ENCODE measurements at places on chromosomes 13 and 19.

- DNase-seq: no peak
Observed at GRCh38 chr13:48194379-48194754, 38.6 kb upstream of the ITM2B start.

DNA sequence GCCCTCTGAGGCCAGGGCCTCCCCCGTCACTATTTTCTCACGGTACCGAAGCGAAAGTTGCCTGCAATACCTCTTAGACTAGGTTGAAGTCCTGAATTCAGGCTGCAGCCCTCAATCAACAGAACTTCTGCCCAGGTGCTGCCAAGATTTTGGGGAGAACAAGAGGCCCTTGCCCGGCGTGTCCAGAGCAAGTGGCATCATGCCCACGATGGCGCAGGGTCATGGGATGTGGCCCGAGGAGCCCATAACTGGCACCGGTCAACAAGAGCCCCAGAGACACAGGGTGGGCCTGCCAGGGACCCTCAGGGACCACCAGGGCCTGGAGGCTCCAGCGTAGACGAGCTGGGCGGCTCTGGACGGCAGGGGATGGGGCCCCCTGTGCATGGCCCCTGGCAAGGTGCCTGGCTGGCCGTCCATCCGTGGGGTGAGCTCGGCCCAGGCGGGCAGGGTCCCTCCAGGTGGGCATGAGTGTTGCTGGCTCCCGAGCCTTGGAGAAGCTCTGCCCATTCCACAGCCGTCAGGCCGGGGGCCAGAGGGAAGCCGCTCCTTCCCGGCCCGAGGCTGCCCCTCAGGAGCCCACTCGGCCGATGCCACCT is 45.1 kb downstream of the GAS6 start:
- DNase-seq: no peak

DNA sequence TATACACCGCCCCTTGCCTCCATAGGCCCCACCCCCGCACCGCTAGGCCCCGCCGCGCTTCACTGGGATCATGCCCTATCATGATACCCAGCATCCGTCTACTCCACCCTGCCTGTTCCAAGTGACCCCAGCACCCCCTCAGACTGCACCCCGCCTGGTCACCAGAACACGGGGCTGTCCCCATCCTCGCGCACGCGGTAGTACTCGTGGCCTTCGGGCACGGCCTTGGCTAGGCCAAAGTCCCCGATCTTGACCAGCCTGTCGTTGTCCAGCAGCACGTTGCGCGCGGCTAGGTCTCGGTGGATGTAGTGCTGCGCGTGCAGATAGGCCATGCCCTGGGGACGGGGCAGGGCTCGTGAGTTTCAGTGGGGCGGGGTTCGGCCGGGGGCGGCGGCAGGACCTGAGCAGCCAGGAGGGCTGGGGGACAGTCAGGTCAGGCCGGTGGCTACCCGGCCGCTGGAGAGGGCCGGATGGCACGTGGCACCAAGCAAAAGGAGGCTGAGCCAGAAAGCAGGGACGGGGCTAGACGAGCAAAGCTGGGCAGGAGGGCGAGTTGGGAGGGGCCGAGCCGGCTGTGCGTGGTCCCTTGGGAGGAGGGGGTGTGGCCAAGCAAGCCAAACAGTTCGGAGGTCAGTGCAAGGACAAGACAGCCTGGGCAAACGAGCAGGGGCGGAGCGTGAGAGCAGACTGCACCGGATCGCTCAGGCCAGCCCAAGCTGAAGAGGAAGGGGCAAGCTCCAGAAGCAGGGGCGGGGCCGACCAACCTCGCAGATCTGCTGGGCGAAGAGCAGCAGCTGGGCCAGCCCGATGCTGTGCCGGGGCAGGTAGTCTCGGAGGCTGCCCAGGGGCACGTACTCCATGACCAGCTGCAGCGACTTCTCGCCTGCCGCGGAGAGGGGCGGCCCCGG is 13.6 kb upstream of the ICAM3 start:
- no peak for DNase-seq

DNA sequence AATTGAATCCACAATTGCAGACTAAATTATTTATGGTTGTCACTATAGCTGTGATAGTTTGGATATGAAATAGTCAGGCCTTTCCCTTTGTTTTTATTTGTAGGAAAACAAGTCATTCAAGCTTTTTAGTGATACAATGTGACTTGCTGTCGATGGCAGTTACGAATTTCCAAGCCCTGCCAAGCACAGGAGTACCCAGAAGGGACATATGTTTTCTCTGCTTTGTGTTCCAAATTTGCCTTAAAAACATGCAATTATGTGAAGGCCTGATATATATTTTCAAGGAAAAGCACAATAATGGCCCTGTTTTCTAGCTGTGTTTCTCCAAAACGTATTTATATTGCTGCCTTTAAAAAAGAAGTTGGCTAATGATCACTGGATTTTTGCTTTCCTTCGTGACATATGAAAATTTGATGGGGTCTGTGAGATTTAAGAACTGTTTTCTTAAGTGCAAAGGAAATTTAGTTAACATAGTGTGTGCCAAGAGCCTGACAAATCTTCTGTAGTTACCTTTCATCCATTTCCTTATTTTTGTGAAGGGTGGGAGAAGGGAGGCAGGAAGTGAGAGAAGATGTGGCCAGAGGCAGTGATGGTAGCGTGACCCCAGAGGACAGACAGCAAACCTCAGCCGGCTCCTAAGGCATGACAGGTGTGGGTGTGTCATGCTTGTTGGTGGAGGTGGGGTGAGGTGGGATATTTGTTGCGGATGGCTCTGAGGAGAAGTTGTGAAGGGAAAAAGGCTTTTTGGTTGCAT is 79.6 kb downstream of the TEX26 start:
- no peak for DNase-seq

DNA sequence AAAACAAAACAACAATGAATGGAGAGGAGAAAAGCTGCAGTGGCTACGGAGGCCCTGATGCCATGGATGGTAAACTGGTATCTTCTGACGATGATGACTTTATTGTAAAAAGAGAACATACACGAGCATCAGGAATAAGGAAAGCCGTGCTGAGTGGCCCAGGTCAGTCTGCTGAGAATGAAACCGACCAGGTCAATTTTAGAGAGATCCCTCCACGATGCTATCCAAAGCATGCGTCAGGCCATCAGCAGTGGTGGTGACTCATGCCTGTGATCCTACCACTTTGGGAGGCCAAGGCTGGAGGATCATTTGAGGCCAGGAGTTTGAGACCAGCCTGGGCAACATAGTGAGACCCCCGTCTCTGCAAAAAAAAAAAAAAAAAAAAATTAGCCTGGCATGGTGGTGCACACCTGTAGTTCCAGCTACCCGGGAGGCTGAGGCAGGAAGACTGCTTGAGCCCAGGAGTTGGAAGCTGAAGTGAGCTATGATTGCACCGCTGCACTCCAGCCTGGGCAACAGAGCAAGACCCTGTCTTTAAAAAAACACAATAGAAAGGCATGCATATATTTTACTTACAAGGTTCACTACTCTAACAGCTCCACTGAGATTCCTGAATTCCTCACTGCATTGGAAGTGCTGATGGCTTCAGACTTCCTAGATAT is 62.3 kb downstream of the GADD45B start:
- DNase-seq: no peak

- no peak for DNase-seq
Observed at GRCh38 chr13:99224021-99224420, 23.4 kb downstream of the UBAC2 start.

- no peak for DNase-seq
Observed at GRCh38 chr13:110913322-110914080, 1.4 kb downstream of the ANKRD10 start.

GRCh38 chr19:43470288-43470687 is 4.9 kb upstream of the LYPD3 start:
- no peak for DNase-seq

DNA sequence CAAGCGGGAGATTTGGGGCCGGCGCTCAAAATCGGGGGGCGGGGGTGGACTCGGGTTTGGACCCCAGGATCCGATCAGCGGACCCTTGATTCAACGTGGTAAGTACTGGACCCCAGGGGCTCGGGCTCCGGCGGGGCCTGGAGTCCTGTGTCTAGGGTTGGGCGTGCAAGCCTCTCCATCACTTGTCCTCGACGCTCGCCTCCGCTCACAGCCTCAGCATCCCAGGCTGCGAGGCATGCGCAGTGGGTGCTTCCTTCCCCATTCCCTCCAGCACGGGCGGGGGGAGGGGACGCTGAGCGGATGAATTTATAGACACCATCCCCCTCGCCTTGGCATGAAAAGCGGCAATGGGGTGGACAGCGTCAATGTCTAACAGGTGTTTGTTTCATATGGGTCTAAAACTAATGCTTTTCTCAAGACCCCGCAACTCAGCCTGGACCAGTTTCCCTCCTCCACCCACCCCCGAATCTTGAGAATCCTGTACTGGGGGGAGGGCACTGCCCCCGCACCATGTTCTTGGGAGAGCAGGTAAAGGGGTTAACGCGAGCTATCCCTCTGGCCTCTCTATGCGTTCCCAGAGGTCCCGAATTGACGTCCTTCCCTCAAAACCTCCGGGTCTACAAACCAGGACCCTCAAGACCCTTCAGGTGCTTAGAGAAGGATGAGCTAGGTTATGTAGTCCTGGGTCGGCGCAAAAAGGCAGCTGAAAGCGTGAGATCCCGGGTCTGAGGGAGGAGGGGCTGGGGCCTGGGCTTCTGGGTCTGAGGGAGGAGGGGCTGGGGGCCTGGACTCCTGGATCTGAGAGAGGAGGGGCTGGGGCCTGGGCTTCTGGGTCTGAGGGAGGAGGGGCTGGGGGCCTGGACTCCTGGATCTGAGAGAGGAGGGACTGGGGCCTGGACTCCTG is 579 bp downstream of the CPT1C start:
- DNase-seq: peak; percentile 63

DNA sequence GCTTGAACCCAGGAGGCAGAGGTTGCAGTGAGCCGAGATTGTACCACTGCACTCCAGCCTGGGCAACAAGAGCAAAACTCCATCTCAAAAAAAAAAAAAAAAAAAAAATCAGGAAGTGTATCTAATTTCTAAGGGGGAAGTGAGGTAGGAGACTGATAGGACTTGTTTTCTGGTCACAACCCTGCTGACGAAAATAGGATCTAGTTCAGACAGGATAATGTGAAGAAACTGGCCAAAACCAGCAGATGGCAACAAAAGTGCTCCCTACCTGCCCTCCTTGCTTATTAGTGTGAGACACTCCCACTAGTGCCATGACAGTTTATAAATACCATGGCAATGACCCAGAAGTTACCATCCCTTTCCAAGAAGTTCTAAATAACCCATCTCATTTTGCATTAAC is 36.0 kb upstream of the KPNA3 start:
- DNase-seq: no peak

DNA sequence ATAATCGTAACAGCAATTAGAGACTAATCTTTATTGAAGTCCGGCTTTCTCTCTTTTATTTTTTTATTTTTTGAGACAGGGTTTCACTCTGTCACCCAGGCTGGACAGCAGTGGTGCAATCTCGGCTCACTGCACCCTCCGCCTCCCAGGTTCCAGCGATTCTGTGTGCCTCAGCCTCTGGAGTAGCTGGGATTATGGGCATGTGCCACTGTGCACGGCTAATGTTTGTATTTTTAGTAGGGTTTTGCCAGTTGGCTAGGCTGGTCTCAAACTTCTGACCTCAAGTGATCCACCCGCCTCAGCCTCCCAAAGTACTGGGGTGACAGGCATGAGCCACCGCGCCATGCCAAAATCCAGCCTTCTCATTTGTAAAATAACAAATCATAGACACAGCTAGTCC is 3.7 kb downstream of the APOC2 start:
- no peak for DNase-seq

- no peak for DNase-seq
Observed at GRCh38 chr19:41995959-41996797, 2.1 kb upstream of the ATP1A3 start.

GRCh38 chr19:17469092-17469480 is 1.2 kb upstream of the SLC27A1 start:
- DNase-seq: no peak

DNA sequence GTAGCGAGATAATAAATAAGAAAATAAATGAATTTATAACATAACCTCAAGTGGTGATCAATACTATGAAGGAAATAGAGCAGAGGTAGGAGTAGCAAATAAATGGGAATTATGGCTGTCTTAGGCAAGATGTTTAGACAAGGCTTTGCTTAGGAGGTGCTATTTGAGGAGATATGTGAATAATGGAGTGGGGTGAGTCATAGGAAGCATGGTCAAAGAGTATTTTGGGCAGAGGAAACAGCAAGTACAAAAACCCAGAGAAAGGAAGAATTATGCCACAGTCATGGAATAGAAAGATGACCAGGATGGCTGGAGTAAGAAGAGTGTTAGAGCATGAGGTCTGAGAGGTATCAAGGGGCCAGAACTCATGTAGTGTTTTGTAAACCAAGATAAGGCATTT is 33.6 kb upstream of the LPAR6 start:
- DNase-seq: no peak

- DNase-seq: peak; percentile 7
Observed at GRCh38 chr19:45200568-45200967, 22.0 kb downstream of the BLOC1S3 start.

DNA sequence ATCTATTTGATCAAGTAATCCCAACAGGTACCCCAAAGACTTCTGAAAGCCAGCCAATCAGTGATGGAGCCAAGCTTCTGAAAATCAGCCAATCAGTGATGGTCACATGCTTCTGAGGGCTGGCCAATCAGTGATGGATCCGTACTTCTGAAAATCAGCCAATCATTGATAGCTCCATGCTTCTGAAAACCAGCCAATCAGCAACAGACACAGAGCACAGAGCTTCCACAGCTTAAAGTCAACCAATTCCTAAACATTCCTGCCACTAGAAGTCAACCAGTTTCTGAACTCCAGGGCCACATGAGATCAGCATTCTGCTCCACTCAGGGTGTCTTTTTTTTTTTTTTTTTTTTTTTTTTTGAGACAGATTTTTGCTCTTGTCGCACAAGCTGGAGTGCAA is 8.2 kb upstream of the HSD17B14 start:
- no peak for DNase-seq

DNA sequence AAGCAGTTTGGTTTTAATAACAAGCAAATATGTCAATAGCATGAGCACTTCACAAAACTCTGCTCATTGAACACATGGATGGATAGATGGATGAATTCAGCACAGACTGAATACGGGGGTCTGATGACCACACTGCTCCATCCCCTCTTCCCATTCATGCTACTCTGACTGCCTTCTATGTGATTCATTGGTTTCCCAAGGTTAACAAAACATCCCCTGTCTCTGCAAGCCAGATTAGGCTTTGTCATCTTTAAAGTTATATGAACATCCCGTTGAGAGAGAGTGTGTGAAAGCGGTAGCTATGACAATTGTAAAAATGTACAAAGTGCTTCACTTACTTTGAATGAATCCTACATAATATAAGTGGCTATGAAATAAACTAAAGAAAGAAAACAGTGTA is 252.5 kb downstream of the OXGR1 start:
- DNase-seq: no peak

GRCh38 chr13:100600915-100601314 is 12.3 kb upstream of the GGACT start:
- DNase-seq: no peak

GRCh38 chr19:57473646-57474045 is 3.7 kb downstream of the ZNF772 start:
- no peak for DNase-seq

DNA sequence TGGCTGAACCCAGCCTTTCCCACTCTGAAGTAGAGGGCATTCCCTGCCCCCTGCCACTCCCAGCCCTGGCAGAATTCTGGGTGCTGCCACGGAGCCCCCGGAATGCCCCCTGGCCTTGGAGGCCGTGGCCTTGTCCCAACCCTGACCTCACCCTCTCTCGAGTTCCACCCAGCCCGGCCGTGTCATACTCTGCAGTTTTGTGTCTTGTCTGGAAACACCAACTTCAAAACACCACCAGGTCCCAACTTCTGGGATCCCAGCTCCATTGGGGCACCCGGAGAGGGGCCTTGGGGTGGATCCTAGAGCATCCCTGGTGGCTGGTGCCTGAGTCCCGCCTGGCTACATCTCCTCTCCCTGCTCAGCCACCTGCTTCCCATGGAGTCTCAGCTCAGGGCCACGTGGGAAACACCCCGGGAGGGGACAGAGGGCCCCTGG is 81.4 kb upstream of the MCF2L start:
- DNase-seq: no peak
